ENCODE measurements at places on chromosomes 13 and 19.

GRCh38 chr19:4183967-4184717 is 1.7 kb downstream of the ANKRD24 start:
- DNase-seq, result no peak

DNA sequence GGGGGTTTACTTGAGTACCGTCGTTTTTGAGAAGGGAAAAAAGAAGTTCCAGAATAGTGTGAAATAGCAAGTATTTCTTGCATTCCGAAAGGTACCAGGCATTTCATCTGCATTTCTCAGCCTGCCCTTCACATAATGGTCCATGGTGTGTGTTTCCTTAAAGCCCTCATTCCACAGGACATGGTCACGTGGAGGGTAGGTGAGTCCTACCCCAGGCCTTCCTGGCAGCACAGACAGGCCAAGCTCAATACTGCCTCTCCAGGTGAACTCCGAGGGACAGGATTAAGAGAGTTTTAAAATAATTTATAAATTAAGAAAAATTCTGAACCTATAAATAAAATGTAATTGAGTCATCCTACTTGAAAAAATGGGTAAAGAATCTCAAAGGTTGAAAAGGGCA is 64.7 kb downstream of the TNFRSF19 start:
- DNase-seq, result no peak

GRCh38 chr19:6222884-6223283 is 56.9 kb downstream of the MLLT1 start:
- DNase-seq, result no peak

DNA sequence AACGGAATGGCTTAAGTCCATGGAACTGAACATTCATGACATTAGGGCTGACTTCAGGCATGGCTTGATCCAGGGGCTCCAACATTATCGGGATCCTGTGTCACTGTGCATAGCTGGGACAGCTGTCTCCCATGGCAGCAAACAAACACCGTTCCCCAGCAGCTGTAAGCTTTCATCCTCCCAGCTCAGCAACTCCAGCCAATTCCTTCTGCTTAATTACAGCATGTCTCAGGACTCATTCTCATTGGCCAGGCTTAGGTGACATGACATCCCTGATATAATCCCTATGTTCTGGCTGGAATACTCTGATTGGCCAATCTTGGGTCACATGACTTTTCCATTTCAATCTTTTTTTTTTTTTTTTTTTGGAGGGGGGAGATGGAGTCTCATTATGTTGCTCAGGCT is 10.9 kb upstream of the TLE5 start:
- peak; percentile 84 for DNase-seq

DNA sequence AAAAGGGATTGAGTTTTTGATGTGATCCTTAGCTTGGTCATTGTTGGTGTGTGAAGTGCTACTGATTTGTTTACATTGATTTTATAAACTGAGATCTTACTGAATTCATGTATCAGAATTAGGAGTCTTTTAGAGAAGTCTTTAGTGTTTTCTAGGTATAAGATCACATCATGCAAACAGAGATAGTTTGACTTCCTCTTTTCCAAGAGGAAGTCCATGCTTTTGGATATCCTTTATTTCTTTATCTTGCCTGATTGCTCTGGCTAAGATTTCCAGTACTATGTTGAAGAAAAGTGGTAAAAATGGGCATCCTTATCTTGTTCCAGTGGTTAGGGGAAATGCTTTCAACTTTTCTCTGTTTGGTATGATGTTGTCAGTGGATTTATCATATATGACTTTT is 561.2 kb upstream of the SLITRK1 start:
- DNase-seq, result no peak

GRCh38 chr19:33501693-33502356 is 19.8 kb downstream of the PEPD start:
- no peak for DNase-seq

All from NCI-H1436 (cell line).